Pulmonary artery endothelial cell (primary cell): ENCODE measurements at places on chromosomes 1 and 21. TPM values are rescaled to one million over a fixed set of nuclear protein-coding genes. Genes with fewer than 3 reads are reported as not detected.

DNA sequence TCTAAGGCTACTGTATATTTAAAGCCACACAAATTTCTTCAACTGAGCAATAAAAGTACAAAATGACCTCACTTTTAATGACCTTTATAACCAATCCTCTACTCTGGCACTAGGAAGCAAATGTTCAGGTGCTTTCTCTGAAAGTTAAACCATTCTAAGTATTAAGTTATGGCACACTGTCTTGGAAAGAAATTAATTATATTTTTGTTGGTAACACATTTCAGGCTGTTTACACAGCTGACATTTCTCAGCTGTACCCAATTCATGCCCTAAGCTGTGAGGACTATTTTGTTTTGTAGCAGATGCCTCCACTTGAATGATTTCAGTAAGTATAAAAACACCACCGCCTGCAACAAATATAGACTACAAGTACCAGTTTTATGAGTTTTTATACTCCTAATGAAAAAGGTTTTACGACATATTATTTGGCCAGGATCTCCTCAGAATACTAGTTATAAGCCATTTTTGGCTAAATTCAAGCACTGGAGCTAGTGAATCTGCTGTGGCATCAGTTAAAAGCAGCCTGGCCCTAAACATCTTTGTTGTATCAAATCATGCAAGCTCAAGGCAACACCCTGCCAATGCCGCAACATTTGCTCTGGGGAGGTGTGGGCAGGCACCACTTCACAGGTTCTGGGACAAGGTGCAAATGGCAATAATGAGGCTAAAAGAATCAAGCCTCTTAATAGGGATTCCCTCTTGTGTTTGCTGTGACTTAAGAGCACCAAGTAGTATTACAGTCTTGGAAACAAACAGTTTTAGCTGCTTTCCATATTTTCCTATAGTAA lies 228.4 kb upstream of the DMRTA2 start:
- no peak for DNase-seq

GRCh38 chr1:39777306-39777705 lies 6.2 kb upstream of the OXCT2 start:
- no peak for DNase-seq

- DNase-seq = no peak
Measured at GRCh38 chr1:51255331-51255730, 19.3 kb downstream of the RNF11 start.

GRCh38 chr1:218705911-218706893 lies 361.1 kb downstream of the TGFB2 start:
- peak; percentile 37 for DNase-seq

- no peak for DNase-seq
Measured at GRCh38 chr21:38831526-38832467, 26.1 kb downstream of the ETS2 start.

DNA sequence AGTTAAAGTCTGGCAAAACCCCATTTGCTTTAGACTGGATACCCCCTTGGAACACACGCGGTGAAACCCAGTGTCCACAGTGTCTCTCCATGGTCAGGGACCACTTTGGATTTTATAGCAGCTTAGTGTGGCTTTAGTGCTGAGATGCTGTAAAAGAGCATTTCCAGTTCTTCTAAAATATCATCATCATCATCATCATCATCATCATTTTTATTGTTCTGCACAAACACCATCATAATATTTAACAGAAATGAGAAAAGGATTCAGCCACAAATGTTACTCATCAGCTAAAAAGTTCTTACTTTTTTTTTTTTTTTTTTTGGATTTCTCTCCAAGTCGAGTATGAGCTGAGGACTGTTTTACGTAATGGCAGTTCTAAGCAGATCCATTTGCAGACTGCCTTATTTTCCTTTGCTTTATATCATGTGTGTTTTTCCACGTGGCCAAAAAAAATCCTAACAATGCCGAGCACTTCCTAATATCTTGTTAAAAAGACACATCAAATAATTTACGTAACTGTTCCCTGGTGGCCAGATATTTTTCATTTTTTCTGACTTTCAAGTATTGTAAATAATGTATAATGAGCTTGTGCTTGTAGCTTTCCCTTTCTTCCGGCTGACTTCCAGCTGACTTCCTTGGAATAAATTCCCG lies 62.8 kb downstream of the EVA1C start:
- no peak for DNase-seq

GRCh38 chr1:16451841-16452528 lies 11.5 kb downstream of the NECAP2 start:
- no peak for DNase-seq

GRCh38 chr1:219236933-219237610 lies 63.4 kb downstream of the LYPLAL1 start:
- DNase-seq = no peak

GRCh38 chr1:30761381-30762151 lies 4.0 kb upstream of the LAPTM5 start:
- no peak for DNase-seq

- DNase-seq = no peak
Measured at GRCh38 chr1:218247339-218247738, 37.8 kb upstream of the RRP15 start.

- DNase-seq = no peak
Measured at GRCh38 chr21:38303300-38303699, 46.5 kb downstream of the KCNJ15 start.

DNA sequence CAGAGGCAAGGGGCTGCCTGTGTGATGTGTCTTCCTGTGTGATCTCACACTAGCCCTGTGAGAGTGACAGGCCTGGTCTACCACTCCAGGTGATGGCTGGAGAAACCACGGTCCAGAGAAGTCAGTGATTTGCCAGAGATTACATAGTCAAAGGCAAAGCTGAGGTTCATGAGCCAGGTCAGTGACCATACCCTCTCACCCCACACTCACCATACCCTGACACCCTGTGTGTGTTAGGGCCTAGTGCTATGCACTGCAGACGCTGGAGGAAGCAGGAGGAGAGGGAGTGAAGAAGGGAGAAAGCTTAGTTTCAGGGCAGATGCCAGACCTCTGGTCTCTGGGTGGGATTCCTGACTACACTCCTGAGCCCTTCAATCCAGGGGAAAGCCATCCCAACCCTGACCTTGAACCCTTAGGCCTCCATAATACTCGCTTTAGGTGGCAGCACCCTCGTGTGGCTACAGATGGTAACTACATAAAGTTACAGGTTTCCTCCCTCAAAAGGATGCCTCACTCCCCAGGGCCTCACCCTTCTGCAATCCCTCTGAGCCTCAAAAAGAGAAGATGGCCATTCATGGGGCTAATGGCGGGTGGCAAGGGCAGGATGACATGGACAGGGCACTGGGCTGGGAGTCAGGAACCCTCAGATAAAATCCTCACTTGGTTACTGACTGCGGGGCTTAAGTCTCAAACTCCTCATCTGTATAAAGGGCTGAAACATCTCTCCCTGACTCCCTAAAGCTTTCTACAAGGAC lies 20.8 kb upstream of the SDC3 start:
- DNase-seq = no peak

DNA sequence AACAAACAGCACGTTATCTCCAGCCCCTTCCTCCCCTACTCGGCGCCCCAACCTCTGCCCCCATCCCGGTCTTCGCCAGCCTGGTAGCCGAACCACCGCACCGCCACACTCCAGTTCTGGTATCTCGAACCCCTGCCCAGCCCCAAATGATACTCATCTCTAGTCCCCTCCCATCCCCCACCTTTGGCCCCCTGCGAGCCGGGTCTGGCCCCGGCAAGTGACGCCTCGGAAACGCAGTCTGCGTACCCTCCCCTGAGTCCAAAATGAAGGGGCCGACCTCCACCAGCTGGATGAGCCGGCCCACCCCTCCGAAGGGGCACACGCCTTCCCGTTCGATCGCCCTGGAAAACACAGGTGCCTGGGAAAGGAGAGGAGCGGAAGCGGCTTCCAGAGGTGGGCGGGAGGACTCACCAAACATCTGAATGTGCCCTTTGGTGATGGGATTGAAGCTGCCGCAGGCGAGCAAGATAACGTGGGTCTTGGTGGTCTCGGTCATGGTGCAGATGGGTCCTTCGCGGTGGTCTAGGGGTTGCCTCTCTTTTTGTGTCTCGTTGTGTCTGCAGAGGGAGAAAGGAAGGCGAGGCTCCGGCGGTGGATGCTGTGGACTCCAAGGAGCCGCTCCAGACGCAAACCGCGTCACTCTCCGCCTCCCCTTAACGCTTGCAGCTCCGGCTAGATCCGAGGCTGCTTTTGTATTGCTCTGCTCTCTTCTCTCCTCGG lies at the start of gene NMNAT2:
Gene NMNAT2, minus strand, starts transcription at position 609 of the 720 bp plus-strand sequence. Its CDS starts 113 bp downstream, at position 496.
- no peak for DNase-seq

DNA sequence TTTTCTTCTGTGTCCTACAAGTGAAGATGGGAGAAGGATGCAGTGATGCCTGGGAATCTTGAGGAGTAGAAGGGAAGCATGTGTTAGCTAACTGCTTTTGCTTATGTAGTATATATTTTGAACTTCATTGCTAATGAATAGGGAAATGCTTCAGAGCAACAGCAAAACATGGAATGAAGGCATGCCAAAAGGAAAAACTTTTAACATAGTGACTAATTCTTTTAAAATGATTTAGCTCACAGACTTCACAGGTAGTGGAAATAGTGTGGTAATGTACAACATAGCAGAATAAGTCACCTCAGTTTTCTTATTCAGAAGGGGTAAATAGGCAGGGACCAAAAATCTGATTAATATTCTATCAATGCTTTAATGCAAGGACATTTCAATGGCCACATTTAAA lies 95.5 kb downstream of the LYPLAL1 start:
- DNase-seq = no peak

DNA sequence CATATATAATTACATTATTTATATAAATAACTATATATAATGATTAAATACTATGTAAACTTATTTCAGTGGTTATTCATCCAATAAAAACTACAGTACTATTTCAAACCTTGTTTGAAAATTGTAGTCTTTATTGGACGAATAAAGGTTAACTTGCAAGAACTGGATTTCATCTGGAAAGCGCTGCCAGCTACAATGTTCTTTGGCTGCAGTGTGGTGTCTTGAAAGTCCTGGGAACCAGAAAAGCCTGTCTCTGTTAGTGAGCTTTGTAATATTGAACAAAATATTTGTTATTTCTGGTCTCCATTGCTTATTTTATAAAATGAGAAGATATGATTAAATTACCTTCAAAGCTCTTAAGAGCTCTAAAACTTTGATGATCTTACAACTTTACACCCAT lies 763.6 kb downstream of the ADGRL2 start:
- DNase-seq = no peak

GRCh38 chr1:112510340-112510739 lies 1.6 kb downstream of the WNT2B start:
- DNase-seq = no peak

DNA sequence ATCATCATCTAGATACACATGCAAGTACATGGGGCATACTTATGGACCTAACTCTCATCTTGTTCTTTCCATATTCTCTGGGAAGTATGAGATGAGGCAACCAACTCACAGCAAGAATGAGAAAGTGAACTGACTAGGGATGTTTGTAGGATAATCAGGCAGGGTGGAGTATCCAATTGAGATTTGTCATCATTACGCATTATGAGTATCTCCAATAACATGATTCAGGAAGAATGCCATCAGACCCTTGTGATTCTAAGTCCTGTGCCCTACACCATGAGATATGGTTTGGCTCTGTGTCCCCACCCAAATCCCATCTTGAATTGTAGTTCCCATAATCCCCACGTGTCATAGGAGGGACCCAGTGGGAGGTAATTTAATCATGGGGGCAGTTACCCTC lies 154.0 kb downstream of the SLC30A10 start:
- no peak for DNase-seq

CCT3 gene
- total RNA-seq = 627 and 951 TPM in 2 replicates

TPTE gene
- not detected in 2 replicates for total RNA-seq

TAS1R1 gene
- 0.07 TPM in 1 of 2 replicates, not detected in the other for total RNA-seq

FCRL3 gene
- total RNA-seq = not detected in 2 replicates

ZBTB8B gene
- total RNA-seq = under 0.01 and 0.07 TPM in 2 replicates

VANGL2 gene
- total RNA-seq = not detected in 2 replicates

LY9 gene
- not detected in 2 replicates for total RNA-seq
